ENCODE measurements at places on chromosomes 4 and X. TPM values are rescaled to one million over a fixed set of nuclear protein-coding genes. Genes with fewer than 3 reads are reported as not detected.

ANK2 gene
- 61.9 TPM for polyA plus RNA-seq

PWWP3B gene
- 3.0 TPM for polyA plus RNA-seq

MMRN1 gene
- polyA plus RNA-seq = 1.6 TPM

RNF212 gene
- polyA plus RNA-seq = 10.0 TPM

FSTL5 gene
- 3.4 TPM for polyA plus RNA-seq

CLOCK gene
- polyA plus RNA-seq = 19.9 TPM

BTC gene
- 6.4 TPM for polyA plus RNA-seq

NSUN7 gene
- polyA plus RNA-seq = 13.3 TPM

HSFX3 gene
- polyA plus RNA-seq = 0.45 TPM

ADGRG4 gene
- polyA plus RNA-seq = not detected

PAGE4 gene
- 1.2 TPM for polyA plus RNA-seq

Data from renal cortex interstitium (tissue), 15 donors.